NCI-H2081 (cell line): ENCODE measurements at places on chromosomes 3 and 15.

- no peak for DNase-seq
These were observed 4.2 kb upstream of the PLEKHO2 start for GRCh38 chr15:64837502-64837901.

DNA sequence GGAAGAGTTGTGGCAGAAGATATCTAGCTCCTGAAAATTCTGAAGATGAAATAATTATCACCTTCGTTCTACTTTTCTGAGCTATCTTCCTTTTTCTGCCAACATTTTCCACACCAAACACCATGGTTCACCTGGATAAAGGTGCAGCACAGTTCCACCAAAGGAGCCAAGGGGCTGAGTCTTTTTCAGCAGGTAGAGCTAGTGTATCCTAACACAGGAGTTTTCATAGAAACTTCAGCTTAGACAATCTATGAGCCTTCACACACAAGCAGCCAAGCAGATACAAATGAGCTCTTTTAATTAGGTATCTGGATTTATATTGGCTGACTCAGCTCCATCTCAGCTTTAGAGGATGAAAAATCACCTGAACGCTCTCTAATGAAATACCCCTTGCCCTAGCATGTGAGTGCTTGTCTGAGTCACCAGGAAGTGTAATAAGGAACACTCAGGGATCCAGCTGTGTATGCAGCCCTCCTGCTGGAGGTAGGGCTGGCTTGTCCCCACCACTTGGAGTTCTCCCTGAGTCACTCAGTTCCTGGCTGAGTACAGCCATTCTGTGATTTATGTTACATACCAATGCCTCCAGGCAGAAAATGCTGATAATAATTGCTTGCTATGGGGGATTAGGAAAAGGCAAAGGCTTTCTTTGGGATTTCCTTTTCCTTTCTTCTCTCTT lies 385.7 kb downstream of the LSAMP start:
- DNase-seq, result peak; percentile 14

DNA sequence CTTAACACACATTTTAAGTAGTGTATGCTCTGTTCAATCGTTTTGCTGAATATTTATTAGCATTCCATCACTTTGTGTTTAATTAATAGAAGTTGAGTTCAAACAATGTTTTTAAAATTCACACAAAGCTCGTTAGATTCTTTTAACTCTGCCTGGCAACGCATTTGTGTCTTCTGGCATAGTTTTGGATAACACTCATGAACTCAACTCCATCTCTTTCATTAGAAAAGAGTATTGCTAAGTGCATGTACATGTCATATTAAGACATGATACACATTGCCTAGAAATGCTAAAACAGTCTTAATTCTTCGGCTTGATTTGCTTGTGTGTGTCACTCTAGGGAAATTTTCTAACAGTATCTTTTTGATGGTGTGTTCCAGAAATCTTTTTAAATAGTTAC lies 15.7 kb downstream of the TSC22D2 start:
- DNase-seq, result no peak

DNA sequence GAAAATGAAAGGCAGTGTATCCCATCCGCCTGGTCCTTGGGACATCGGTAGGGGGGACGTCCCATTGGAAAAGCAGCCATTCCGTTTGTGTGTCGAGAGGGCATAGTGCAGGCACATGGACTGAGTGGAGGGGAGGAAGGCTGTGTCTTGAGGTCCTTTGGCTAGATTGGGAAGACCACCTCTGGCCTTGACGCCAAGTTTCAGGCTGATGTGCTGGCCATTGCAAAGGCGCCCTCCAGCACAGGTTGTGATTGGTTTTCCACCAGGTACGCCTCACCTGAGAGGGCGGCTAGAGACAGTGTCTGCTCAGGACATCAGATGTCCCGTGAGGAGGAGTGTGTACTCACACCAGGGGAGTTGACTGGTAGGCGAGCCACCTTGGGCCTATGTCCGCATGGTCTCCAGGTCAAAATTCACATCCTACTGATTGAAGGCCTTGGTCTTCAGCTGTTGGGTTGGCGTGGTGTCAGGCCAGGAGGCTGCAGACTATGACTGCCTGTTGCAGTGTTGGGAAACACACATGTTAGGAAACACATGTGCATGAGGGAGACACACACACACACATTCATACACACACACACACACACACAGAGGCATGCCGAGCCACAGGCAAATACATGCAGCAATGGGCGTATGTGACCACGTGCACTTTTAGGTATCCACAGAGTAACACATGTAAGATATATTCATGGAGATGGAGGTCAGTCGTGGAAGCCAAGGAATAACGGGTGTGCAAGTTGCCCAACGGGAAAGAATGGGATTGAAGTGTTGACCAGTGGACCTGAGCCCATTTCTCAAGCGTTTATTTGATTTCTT lies 98.4 kb downstream of the SNRPN start:
- DNase-seq, result no peak

DNA sequence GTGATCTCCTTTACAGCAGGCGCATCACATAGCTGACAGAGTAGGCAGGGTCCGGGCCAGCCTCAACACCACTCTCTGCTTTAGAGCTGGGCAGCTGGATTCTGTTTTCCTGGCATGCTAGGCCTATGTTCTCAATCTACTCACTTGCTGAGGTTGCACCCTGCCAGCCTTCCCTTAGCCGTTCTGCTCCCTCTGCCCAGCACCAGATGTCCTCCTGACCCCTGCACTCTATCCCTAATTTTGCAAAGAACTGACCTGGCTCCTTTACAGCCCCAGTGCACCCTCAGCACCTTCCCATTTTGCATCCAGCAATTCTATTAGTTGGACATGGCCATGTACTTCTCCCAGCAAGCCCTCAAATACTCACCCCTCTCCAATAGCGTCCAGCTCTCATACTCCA lies 371.6 kb upstream of the WNT5A start:
- no peak for DNase-seq
